ENCODE measurements at places on chromosomes 12 and 14.

- DNase-seq: no peak
Measured at GRCh38 chr14:100041271-100041670, 24.0 kb upstream of the EVL start.

DNA sequence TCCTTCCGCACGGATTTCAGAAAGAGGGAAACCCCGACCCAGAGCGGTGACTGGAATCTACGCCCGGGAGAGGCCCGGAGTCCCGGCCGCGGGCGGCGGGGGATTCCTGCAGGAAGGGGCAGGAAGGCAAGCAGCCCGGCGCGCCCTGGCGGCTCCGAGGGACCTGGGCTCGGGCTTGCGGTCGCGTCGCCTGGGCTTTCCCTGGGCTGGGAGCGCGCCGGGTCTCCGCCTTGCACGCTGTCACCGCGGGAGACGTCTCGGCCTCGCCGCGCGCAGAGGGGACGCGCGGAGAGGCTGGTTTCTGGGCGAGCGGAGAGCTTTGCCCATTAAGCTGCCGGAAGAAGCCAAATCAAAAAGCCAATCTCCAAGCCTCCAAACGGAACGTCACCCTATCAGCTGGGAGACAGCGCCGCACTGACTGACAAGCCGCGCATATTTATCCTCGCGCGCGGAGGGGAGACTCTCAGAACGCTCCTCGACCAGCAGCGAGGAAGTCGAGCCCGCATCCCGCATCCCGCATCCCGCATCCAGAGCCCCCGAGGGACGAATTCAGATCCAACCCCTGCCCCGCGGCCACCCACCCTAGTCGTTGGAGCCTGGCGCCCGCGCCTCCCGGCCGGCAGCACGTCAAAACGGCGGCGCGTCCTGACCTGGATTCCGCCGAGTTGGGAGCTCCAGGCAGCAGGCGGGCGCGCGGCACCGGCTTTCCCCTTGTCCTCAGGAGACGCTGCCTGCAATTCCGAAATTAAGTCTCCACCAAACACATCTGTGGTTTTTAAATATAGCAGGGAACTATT, at the start of gene SLC8A3:
Gene SLC8A3 (minus strand): TSS at position 293 of the 797 bp plus-strand sequence. CDS start 20,529 bp downstream, outside the sequence.
- no peak for DNase-seq

GRCh38 chr14:54749727-54750126, 152.9 kb downstream of the GCH1 start:
- no peak for DNase-seq

DNA sequence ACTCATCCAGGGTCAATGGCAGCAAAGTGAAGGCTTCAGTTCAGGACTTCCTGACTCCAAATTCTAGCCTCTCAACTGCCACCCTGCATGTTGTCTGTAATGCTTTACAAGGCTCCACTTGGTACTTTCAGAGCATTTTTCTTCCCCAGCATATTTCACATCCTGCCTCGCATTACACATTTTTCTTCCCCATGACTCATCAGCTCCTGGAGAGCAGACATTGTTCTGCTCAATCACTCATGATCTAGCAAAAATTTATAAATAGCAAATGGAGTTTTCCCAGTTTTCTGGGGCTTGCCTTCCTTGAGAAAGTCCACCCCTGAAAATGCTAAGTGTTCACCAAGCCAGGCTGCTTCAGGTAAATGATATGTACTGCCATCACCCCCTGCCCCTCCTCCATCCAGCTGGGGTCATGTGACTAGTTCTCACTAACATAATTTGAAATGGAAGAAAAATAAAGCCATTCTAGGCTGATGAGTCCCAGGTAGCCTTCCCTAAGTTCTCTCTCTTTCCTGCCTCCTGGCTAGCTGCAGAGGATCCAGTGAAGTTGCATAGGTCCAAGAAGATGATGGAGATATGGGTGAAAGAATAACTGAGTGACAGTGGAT, 69.4 kb downstream of the ARMH4 start:
- no peak for DNase-seq

All from stimulated activated CD8-positive, alpha-beta memory T cell treated with anti-CD3 and anti-CD28 coated beads, Interleukin-12 subunit alpha, Interleukin-12 subunit beta, amount 100 ng/mL, for 4 hours (primary cell).